Frontal cortex (tissue), 4 donors: ENCODE measurements at places on chromosomes 4 and X. TPM values are rescaled to one million over a fixed set of nuclear protein-coding genes. Genes with fewer than 3 reads are reported as not detected.

The RRH gene
- 0.41 TPM for total RNA-seq

The YTHDC1 gene
- total RNA-seq: 95.0 TPM

The CCDC160 gene
- 2.0 TPM for total RNA-seq

The OPHN1 gene
- 39.1 TPM for total RNA-seq

The PNMA3 gene
- 12.6 TPM for total RNA-seq

The GRID2 gene
- total RNA-seq: 33.8 TPM

The TIGD4 gene
- total RNA-seq: 3.3 TPM

The EDNRA gene
- total RNA-seq: 9.4 TPM
